ENCODE measurements at places on chromosomes 7 and 10. TPM values are rescaled to one million over a fixed set of nuclear protein-coding genes. Genes with fewer than 3 reads are reported as not detected.

DNA sequence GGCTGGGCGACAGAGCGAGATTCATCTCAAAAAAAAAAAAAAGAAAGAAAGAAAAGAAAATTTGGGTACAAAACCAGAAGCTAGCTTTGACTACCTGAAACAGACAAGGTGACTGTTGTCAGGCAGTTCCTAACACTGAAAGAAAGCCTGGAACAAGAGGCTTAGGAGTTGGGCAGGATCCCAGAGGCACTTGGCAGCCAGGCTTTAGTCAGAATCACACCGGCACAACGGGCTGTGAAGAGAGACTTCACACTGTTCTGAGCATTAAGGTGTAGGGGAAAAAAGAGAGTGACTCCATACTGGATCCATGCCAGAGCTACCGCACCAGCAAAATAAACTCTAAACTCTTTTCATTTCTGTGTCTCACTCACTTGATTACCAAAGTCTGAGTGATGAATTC is 130.8 kb downstream of the ZNF467 start:
- no peak overlapping the region for H3K27ac ChIP-seq
- DNase-seq = no peak

- H3K4me1 ChIP-seq = no peaks in the 10 kb centered on the region
- H3K27ac ChIP-seq = no peak overlapping the region
- H3K36me3 ChIP-seq = no peaks in the 10 kb centered on the region
- no peak for DNase-seq
Measured at GRCh38 chr7:140214075-140214684, 37.4 kb upstream of the KDM7A start.

GRCh38 chr7:51123322-51124019 is 193.1 kb downstream of the COBL start:
- no peak overlapping the region for H3K27ac ChIP-seq
- H3K36me3 ChIP-seq = no peaks in the 10 kb centered on the region

GRCh38 chr7:27277628-27278027 is 35.0 kb downstream of the EVX1 start:
- no peaks in the 10 kb centered on the region for H3K4me1 ChIP-seq
- no peak overlapping the region for H3K4me3 ChIP-seq
- H3K36me3 ChIP-seq = no peaks in the 10 kb centered on the region
- H3K27me3 ChIP-seq = no peaks in the 10 kb centered on the region

DNA sequence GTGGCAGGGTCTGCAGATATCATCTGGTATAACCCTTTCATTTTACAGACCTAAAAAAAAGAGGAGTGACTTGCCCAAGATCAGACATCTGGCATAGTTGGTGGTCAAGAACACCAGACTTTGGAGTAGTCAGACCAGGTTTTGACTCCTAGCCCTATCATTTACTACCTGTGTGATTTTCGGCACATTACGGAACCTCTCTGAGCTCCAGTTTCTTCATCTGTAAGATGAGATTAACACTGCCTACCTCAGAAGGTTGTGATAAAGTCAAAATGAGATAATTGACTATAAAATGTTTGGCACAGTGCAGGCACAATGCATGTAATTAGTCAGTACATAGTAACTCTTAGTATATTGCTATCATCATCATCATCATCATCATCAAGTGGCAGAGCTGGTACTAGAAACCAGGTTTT is 1.2 kb downstream of the STRIP2 start:
- H3K27ac ChIP-seq = no peak overlapping the region
- no peaks in the 10 kb centered on the region for H3K36me3 ChIP-seq
- peak overlapping the region; percentile 55 for H3K4me3 ChIP-seq

GRCh38 chr7:41399171-41399570 is 303.7 kb downstream of the INHBA start:
- H3K36me3 ChIP-seq = no peaks in the 10 kb centered on the region
- no peaks in the 10 kb centered on the region for H3K27me3 ChIP-seq
- no peak for DNase-seq
- H3K4me1 ChIP-seq = no peaks in the 10 kb centered on the region
- no peak overlapping the region for H3K27ac ChIP-seq

DNA sequence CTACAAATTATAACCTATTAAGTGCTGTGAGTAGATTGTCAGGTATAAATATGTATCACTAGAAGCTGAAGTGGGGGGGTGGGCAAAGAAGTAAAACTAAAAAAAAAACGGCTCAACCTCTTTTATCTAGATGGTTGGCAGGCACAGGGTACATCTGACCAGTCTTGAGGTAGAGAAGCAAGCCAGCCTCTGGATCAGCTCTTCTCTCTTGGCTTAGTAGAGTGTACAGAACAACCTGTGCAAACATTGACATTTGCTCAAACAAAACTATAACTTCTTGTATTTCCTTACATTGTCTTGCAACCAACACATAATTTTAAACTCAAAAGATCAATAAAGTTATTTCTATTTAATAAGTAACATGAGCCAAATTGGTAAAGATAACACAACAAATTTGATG is 25.6 kb downstream of the DNA2 start:
- H3K4me1 ChIP-seq = no peaks in the 10 kb centered on the region
- no peak for DNase-seq
- H3K4me3 ChIP-seq = no peak overlapping the region
- no peak overlapping the region for H3K27ac ChIP-seq
- H3K27me3 ChIP-seq = no peaks in the 10 kb centered on the region
- no peaks in the 10 kb centered on the region for H3K36me3 ChIP-seq

GRCh38 chr10:60406182-60406581 is 16.5 kb upstream of the ANK3 start:
- no peak overlapping the region for H3K4me3 ChIP-seq
- no peaks in the 10 kb centered on the region for H3K36me3 ChIP-seq
- no peak for DNase-seq
- H3K27ac ChIP-seq = no peak overlapping the region

Gene CALY
- not detected for total RNA-seq

- peaks cover 4% of the 10 kb centered on the region for H3K27me3 ChIP-seq
- no peak for DNase-seq
- H3K4me1 ChIP-seq = no peaks in the 10 kb centered on the region
- no peaks in the 10 kb centered on the region for H3K36me3 ChIP-seq
Measured at GRCh38 chr7:1368682-1369571, 90.3 kb downstream of the MICALL2 start.

Gene SORCS3
- 0.77 TPM for total RNA-seq

- no peak for DNase-seq
- no peak overlapping the region for H3K27ac ChIP-seq
- no peaks in the 10 kb centered on the region for H3K4me1 ChIP-seq
- H3K36me3 ChIP-seq = no peaks in the 10 kb centered on the region
Measured at GRCh38 chr7:34311591-34311990, 346.4 kb upstream of the NPSR1 start.

Gene PPP1R3C
- total RNA-seq = 19.7 TPM

Measured in uterus (tissue), 4 donors.